OCI-LY7 (cell line): ENCODE measurements at places on chromosomes 2 and 18.

DNA sequence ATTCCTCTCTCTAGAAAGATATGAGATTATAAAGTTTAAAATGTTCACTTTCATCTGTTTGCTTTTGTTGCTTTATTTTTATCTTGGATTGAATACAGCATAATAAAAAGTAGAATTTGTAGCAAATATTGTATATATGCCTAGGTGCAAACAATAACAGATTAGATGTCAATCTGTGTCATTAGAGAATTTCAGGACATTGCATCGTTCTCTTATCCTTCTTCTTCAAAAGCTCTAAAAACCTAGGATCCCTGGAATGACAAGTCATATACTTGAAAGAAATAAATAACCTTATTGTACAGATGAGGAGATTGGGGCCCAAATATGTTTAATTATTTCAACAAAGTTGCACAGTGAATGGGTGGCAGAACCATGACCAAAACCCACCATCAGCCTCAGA is 102.8 kb upstream of the BZW1 start:
- DNase-seq, result no peak

DNA sequence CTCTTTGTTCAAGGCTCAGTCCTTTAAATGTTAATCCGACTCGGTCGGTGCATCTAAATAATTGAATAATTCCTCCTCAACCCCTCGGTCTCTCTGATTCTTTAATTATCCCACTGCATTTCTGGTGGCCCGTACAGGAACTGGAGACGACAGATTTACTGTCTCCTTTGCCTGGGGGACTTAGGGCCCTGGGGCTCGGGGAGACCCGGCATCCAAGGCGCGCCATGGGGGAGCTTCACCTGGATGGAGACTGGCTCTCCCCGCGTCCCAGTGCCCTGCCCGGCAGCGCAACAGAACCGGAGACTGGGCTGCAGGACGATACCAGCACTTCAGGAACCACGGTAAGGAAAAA is 47.7 kb upstream of the SELENOI start:
- no peak for DNase-seq

- no peak for DNase-seq
Observed at GRCh38 chr2:30981510-30981909, 156.7 kb downstream of the GALNT14 start.

GRCh38 chr2:204654669-204655068 is 109.4 kb downstream of the PARD3B start:
- DNase-seq, result no peak

GRCh38 chr2:105118960-105119359 is 81.1 kb downstream of the MRPS9 start:
- DNase-seq, result no peak

DNA sequence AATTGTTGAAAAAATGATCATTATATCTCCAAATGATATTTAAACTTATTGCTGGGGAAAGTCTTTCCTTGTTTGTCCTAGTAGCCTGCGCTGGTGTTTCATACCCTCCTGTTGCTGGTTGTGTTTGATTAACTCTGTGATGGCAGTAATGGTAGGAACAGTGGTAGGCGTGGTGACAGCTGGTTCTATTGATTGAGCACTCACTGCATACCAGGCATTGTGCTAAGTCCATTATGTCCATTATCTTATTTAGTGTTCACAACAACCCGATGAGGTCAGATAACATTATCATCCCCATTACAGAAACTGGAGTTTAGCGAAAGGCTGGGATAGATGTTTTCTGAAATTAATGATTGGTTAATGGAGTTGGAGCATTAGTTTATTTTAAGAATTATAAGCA is 77.8 kb upstream of the STON1 start:
- DNase-seq, result no peak

DNA sequence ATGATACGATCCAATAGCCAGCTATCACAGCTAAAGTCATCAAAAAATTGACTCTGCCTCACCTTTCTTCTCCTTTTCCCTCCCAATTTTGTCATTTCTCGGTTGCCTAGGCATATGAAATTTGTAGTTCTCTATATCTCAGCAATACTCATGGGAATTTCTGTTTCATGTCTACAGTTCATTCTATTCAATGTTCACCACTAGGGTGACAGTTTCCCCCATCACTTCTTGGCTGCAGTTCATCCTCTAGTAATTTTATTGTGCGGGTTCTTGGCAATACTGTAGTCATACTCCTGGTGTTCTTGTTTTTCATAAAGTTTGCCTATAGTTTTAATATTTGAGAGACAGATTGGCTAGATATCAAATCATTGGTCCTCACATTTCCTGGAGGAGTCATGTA is 872.2 kb upstream of the ID2 start:
- peak; percentile 20 for DNase-seq
